Mesothelial cell of epicardium (in vitro differentiated cells): ENCODE measurements at places on chromosomes 5 and 9. TPM values are rescaled to one million over a fixed set of nuclear protein-coding genes. Genes with fewer than 3 reads are reported as not detected.

The PHF24 gene
- total RNA-seq = 0.62 to 0.99 TPM (median 0.83 TPM) in 3 replicates

The UNC5A gene
- total RNA-seq = 0.11 TPM in 1 of 3 replicates, not detected in the others

The TSPAN17 gene
- 47.3 to 51.1 TPM (median 47.3 TPM) in 3 replicates for total RNA-seq

The PCDHA5 gene
- total RNA-seq = 3.6 to 3.7 TPM (median 3.6 TPM) in 3 replicates

The PPP1R2B gene
- 0.11 TPM in 1 of 3 replicates, not detected in the others for total RNA-seq

The RELL2 gene
- total RNA-seq = 3.9 to 4.6 TPM (median 4.6 TPM) in 3 replicates

The DCP2 gene
- 88.5 to 98.6 TPM (median 90.0 TPM) in 3 replicates for total RNA-seq

The REEP2 gene
- total RNA-seq = 14.2 to 19.7 TPM (median 15.6 TPM) in 3 replicates

DNA sequence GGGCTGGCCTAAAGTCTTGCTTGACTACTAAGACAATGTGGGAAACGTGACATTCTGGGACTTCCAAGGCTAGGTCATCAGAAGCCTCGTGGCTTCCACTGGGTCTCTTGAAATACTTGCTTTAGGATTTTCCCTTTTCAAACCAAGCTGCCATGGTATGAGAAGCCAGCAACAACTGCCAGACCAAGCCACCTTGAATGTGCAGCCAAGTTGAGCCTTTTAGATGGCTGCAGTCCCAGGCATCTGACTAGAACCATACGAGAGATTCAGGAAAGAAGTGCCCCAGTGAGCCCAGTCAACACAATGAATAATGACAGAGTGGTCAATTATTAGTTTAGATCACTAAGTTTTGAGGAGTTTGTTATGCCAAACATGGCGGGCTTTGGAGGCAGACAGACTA lies 143.3 kb downstream of the SLF1 start:
- no peak overlapping the region for H3K4me3 ChIP-seq
- no peaks in the 10 kb centered on the region for H3K4me1 ChIP-seq

DNA sequence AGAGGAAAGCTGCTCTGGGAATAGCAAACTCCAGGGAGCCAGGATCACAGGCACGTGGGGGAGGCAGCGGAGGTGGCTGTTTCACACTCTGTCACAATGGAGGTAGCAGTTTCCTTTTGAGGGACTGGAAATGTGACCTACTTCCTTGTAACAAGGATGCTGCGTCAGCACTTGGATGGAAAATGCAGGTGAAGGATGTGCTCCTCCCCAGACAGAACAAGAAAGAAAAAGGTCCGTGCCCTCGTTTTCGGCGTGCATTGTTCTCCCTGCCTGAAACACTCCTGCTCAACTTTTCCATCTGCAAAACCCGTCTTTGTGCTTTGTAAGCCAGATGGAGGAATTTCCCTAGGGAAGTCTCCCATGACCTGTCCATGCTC lies 55.1 kb upstream of the SH3PXD2B start:
- H3K27ac ChIP-seq = no peak overlapping the region
- DNase-seq = peak; percentile 21
- no peaks in the 10 kb centered on the region for H3K36me3 ChIP-seq
- peaks cover 36% of the 10 kb centered on the region for H3K27me3 ChIP-seq
- no peak overlapping the region for H3K4me3 ChIP-seq

GRCh38 chr9:88090151-88090581 lies 48.1 kb downstream of the SPATA31C2 start:
- H3K4me3 ChIP-seq = peak overlapping the region; percentile 12
- H3K27ac ChIP-seq = peak overlapping the region; percentile 77
- no peaks in the 10 kb centered on the region for H3K27me3 ChIP-seq
- H3K36me3 ChIP-seq = no peaks in the 10 kb centered on the region

DNA sequence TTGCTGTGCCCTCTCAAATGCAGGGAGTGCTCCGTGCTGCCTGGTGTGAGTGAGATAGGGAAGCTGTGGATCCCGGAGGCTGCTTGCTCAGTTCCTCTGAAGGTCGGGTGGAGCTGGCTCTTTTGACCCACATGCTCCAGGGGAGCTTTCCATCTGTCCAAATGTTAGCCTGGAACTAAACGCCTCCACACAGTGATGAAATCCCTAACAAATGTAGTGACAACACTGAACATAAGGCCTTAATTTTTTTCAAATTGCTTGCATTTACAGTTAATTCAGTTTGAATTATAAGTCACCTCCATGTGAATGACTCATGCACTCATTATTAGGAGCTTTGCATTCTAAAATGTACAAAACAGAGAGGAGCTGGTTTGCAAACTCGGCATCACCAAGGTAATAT lies 27.0 kb downstream of the PRDM6 start:
- no peak overlapping the region for H3K4me3 ChIP-seq
- no peaks in the 10 kb centered on the region for H3K27me3 ChIP-seq
- H3K4me1 ChIP-seq = peaks cover 44% of the 10 kb centered on the region
- no peak for DNase-seq
- peak overlapping the region; percentile 39 for H3K27ac ChIP-seq

GRCh38 chr5:146796911-146797310 lies 81.6 kb downstream of the PPP2R2B start:
- no peak overlapping the region for H3K27ac ChIP-seq
- peaks cover 15% of the 10 kb centered on the region for H3K4me1 ChIP-seq
- no peaks in the 10 kb centered on the region for H3K27me3 ChIP-seq
- no peaks in the 10 kb centered on the region for H3K36me3 ChIP-seq
- H3K4me3 ChIP-seq = no peak overlapping the region

- H3K27me3 ChIP-seq = no peaks in the 10 kb centered on the region
- H3K4me3 ChIP-seq = no peak overlapping the region
- no peak for DNase-seq
- H3K27ac ChIP-seq = no peak overlapping the region
Observed at GRCh38 chr5:9118852-9119251, 427.0 kb downstream of the SEMA5A start.

- H3K27me3 ChIP-seq = no peaks in the 10 kb centered on the region
- DNase-seq = no peak
- H3K27ac ChIP-seq = peak overlapping the region; percentile 66
- H3K4me1 ChIP-seq = peaks cover 57% of the 10 kb centered on the region
- H3K4me3 ChIP-seq = no peak overlapping the region
Observed at GRCh38 chr5:122202952-122203351, 73.6 kb downstream of the ZNF474 start.

- DNase-seq = no peak
- H3K27ac ChIP-seq = no peak overlapping the region
- no peaks in the 10 kb centered on the region for H3K27me3 ChIP-seq
- no peaks in the 10 kb centered on the region for H3K36me3 ChIP-seq
- no peak overlapping the region for H3K4me3 ChIP-seq
- peaks cover 3% of the 10 kb centered on the region for H3K4me1 ChIP-seq
Observed at GRCh38 chr9:99489060-99489413, 267.0 kb downstream of the SEC61B start.

DNA sequence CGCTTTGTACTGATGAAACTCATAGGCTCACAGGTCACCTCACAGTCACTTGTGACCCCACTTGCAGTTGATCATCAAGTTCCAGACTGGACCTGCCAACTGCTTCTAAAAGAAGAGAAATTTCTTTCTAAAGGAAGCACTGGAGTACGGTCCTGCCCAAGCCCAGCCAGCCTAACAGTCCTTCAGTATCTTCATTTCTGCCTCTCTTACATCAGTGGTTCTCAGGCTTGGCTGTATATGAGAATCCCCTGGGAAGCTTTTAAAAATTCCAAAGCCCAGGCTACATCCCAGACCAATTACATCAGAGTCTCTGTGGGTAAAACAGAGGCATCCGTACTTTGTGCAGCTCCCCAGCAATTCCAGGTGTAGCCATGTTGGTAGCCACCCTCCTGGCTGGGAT lies 282.1 kb downstream of the NFIB start:
- H3K36me3 ChIP-seq = no peaks in the 10 kb centered on the region
- H3K4me3 ChIP-seq = peak overlapping the region; percentile 3
- H3K27me3 ChIP-seq = no peaks in the 10 kb centered on the region
- peaks cover 75% of the 10 kb centered on the region for H3K4me1 ChIP-seq
- H3K27ac ChIP-seq = peak overlapping the region; percentile 96
- DNase-seq = no peak

- no peak overlapping the region for H3K4me3 ChIP-seq
- peaks cover 12% of the 10 kb centered on the region for H3K4me1 ChIP-seq
- no peak for DNase-seq
- no peaks in the 10 kb centered on the region for H3K27me3 ChIP-seq
Observed at GRCh38 chr5:21711866-21712758, 1141.0 kb downstream of the CDH12 start.

DNA sequence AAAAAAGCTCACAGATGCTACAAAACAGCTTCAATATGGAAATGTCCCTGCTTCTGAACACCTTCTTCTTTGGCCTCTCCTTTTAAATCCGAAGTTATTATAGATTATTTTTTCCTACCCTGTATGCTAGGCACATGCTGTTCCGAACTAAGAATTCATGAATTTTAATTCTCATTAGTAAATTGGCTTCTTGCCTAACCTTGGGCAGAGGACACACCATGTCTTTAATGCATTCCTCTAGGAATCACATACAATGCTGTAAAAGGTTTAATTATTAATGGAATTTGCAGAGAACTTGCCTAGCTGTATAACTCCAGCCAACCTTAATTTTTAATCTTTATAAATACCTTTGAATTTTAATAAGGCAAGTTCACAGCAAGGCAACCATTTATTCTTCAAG lies 234.4 kb downstream of the NTRK2 start:
- no peak overlapping the region for H3K4me3 ChIP-seq
- peaks cover 9% of the 10 kb centered on the region for H3K27me3 ChIP-seq
- H3K4me1 ChIP-seq = peaks cover 9% of the 10 kb centered on the region

- no peaks in the 10 kb centered on the region for H3K36me3 ChIP-seq
- no peak overlapping the region for H3K27ac ChIP-seq
- no peak for DNase-seq
Observed at GRCh38 chr9:37652261-37652660, 1.5 kb downstream of the FRMPD1 start.

- H3K36me3 ChIP-seq = no peaks in the 10 kb centered on the region
- no peak overlapping the region for H3K27ac ChIP-seq
- H3K4me3 ChIP-seq = no peak overlapping the region
- DNase-seq = no peak
- no peaks in the 10 kb centered on the region for H3K4me1 ChIP-seq
Observed at GRCh38 chr5:54302267-54302687, 8.1 kb downstream of the ARL15 start.

DNA sequence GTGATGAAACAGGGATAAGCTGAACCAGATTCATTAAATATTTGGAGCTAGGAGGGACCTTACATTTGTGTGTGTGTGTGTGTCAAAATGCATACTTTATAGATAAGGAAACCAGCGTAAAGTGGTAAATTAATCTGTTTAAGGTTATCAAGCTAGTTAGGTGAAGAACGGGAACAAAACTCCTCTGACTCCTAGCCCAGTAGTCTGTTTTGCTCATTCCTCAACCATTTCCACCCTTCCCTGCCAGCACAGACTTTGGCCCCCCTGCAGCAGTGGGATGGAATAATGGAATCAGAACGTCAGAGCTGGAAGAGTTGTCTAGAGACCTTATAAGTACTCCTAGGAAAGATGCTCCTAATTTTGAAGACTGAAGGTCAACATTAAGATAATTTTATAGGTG lies 6.5 kb downstream of the AGXT2 start:
- no peak for DNase-seq
- peaks cover 4% of the 10 kb centered on the region for H3K4me1 ChIP-seq
- no peak overlapping the region for H3K27ac ChIP-seq
- no peaks in the 10 kb centered on the region for H3K36me3 ChIP-seq
- no peak overlapping the region for H3K4me3 ChIP-seq

GRCh38 chr5:53463909-53464621 lies 16.4 kb upstream of the FST start:
- no peaks in the 10 kb centered on the region for H3K36me3 ChIP-seq
- H3K27me3 ChIP-seq = peaks cover 4% of the 10 kb centered on the region
- no peak for DNase-seq
- no peak overlapping the region for H3K4me3 ChIP-seq
- no peak overlapping the region for H3K27ac ChIP-seq

- no peaks in the 10 kb centered on the region for H3K36me3 ChIP-seq
- DNase-seq = no peak
- H3K4me3 ChIP-seq = no peak overlapping the region
Observed at GRCh38 chr5:172719211-172719610, 51.8 kb downstream of the DUSP1 start.

GRCh38 chr9:32431940-32432555 lies 47.6 kb downstream of the ACO1 start:
- peak overlapping the region; percentile 36 for H3K27ac ChIP-seq
- no peaks in the 10 kb centered on the region for H3K4me1 ChIP-seq
- DNase-seq = peak; percentile 44
- no peaks in the 10 kb centered on the region for H3K27me3 ChIP-seq

DNA sequence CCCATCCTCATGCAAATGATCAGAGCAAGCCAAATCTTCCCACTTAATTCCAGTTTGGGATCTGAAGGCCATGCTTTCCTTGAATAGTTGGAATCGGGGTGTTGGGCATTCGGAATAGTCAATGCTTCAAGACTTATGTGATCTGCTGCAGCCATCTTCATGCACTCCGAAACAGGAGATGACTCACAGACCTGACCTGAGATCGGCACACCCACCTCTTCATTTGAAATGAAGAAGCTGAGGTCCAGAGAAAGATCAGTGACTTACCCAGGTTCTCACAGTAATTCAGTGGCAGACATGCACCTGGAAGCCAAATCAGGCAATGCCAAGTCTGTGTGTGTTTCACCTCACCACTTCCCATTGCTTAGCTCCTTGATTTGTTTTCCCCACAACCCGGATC lies 33.0 kb downstream of the FOXD1 start:
- H3K27ac ChIP-seq = no peak overlapping the region
- no peaks in the 10 kb centered on the region for H3K36me3 ChIP-seq
- DNase-seq = no peak
- no peak overlapping the region for H3K4me3 ChIP-seq
- peaks cover 5% of the 10 kb centered on the region for H3K4me1 ChIP-seq

DNA sequence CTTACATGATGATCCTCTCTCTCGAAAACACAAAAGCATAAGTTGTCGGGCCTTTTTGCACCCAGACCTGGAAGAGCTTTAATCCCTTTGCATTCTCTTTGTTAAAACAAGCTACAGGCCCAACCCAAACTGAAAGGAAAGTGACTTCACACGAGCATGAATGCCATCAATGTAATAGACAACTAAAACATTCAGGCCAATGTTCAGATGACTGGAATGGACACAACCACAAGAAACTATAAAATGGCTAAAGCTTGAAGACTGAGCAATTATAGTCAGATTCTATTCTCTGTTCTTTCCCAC lies 45.5 kb downstream of the RFX3 start:
- peaks cover 6% of the 10 kb centered on the region for H3K4me1 ChIP-seq
- H3K27me3 ChIP-seq = no peaks in the 10 kb centered on the region
- no peak overlapping the region for H3K4me3 ChIP-seq
- DNase-seq = no peak

- DNase-seq = no peak
- no peaks in the 10 kb centered on the region for H3K4me1 ChIP-seq
- no peak overlapping the region for H3K4me3 ChIP-seq
- H3K27me3 ChIP-seq = peaks cover 23% of the 10 kb centered on the region
Observed at GRCh38 chr9:119114681-119115080, 254.6 kb downstream of the BRINP1 start.

DNA sequence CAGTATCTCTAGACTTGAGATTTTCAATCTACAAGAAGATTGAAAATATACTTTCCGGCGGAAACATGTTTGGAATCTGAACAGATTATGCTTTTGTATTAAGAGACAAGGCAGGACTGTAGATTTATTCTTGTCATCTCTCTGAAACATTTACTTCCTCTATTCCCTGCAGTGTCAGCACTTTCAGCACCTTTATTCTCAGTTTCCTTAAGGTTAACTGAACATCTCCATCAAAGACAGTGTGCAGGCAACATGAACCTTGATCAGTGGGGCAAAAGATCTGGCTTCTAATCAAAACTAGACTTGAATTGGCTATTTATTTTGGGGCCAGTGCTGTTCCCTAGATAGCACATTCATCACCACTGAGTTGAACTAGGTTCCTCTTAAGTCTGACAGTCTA lies 129.9 kb upstream of the HCN1 start:
- H3K27ac ChIP-seq = no peak overlapping the region
- DNase-seq = no peak
- no peaks in the 10 kb centered on the region for H3K36me3 ChIP-seq
